ENCODE measurements at places on chromosomes 2 and 18.

- DNase-seq: no peak
Measured at GRCh38 chr2:203841654-203842053, 25.9 kb upstream of the CTLA4 start.

GRCh38 chr18:55795101-55795669 lies 207.2 kb upstream of the TCF4 start:
- no peak for DNase-seq

- DNase-seq: no peak
Measured at GRCh38 chr18:80056095-80056494, 21.9 kb downstream of the RBFA start.

- no peak for DNase-seq
Measured at GRCh38 chr2:162057426-162057825, 16.6 kb downstream of the DPP4 start.

GRCh38 chr18:78979056-78979729 lies 425 bp upstream of the SALL3 start:
- DNase-seq: no peak

GRCh38 chr2:120670371-120670770 lies 65.3 kb upstream of the GLI2 start:
- DNase-seq: no peak

- no peak for DNase-seq
Measured at GRCh38 chr2:174738841-174739240, 25.4 kb downstream of the CHRNA1 start.

DNA sequence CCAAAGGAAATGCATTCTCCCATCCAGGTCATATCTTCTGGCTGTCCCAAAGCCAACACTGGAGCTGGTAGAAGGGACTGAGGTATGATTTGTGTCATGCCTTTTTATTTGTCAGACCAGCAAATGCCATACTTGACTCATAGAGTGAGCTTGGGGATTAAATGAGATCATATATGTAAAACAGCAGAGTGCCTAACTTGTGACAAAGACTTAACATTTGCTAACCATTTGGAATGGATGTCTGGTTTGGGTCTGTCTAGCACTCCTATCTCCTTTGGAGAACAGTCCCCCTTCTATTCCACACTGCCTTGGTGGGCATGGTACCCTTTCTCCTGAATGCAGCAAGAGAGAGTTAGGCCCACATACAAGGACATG lies 128.5 kb upstream of the LGALSL start:
- no peak for DNase-seq

DNA sequence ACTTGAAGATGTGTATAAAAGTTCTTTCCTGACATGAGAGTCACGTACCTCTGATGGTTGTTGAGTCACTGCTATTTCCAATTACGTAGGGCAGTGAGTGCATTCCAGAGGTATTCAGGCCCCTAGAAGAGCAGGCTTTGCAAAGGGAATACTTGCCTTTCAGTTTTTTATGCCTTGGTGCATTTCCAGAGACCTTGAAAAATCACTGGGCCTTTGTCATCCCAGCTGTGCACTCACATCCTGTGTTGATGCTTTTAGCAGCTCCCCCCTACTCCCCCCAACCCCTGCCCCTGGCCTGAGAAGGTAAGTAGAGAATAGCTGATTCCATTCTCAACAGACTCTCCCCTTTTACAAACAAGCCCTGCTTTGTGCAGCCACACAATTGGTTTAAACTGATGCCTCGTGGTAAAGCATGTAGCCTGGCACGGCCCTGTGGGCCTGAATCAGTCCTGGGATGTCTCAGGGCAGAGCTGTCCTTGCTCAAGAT lies 174.2 kb downstream of the PRPF40A start:
- peak; percentile 46 for DNase-seq

DNA sequence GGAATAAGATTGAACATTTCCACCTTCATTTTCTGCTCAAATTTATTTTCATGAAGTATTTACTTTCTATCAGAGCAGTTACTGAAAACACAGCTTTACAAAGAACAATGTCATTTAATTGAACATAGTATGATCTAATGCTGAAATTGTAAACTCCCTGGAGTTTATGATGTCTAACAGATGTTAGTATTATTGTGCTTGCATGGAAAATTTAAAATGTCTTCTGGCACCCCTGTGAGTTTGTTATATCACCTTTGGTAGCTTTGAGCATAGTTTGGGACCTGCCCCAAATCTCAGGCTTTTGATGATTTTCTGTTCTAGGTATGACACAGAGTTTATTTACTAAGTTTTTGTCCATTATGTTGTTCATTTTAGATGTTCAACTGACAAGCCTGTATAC lies 28.1 kb downstream of the FAM171B start:
- no peak for DNase-seq

DNA sequence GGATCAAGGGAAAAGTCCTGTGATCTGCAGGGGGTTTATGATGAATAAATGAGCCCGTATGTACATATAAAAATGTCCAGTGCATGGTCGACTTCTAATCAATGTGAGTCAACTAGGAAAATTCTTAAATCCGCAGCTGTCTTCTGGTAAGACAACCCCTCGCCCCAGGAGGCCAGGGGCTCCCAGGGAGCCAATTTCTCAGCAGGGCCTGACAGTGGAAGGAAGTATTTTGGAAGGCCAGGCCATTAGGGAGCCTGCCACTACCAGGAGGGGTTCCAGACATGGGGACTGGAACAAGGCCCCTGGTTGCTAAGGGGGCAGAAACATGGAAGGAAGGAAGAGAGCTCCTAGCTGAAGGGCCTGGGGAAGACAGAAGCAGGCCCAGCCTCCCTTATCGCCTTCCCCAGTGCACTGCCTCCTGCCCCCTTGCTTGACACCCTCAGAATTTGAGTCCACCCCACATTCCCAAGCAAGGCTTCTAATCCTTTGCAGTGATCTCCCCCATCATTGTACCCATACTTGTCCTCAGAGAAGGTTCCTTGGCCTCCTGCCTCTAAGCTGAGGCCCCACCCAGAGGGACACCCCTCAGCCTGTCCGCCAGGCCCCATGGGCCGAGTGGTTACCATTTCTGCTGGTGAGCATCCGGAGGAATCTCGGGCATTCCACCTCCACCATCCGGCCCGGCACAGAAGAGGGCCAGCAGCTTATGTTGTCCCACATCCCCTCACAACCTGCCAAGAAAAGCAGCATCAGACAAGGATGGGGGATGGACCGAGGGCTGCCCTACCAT lies 45.9 kb downstream of the SCTR start:
- no peak for DNase-seq

GRCh38 chr2:9699139-9700108 lies 68.6 kb upstream of the YWHAQ start:
- no peak for DNase-seq

DNA sequence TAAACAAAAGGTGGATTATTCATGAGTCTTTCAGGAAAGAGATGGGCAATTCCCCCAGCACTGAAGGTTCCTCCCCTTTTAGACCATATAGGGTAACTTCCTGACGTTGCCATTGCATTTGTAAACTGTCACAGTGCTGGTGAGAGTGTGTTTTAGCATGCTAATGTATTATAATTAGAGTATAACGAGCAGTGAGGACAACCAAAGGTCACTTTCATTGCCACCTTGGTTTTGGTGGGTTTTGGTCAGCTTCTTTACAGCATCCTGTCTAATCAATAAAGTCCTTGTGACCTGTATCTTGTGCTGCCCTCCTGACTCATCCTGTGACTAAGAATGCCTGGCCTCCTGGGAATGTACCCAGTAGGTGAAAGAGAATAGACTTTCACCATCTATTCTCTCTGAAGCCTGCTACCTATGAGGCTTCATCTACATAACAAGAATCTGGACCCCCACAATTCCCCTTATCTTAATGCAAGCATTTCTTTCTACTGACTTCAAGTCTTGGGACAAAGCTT lies 148.7 kb downstream of the CABLES1 start:
- DNase-seq: no peak

GRCh38 chr2:236176417-236176816 lies 8.2 kb upstream of the GBX2 start:
- no peak for DNase-seq

DNA sequence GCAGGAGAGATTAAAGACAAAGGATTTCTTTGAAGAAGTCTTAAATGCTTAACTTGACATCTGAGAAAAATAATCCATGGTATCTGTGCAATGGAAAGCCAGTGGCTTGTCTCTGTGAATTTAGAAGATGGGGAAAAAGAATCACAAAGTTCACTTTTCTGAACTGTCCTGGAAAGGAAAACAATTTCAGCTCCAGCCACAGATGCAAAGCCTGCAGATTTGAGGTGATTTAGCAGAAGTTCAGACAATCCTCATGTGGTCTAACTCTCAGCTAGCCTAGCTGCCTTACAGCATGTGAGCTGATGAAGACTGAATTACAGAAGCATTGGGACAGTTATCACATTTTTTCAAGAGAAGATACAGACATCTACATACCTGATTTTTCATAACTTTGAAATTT lies 126.7 kb upstream of the ITGB6 start:
- DNase-seq: no peak

GRCh38 chr2:100702438-100703109 lies 117.4 kb upstream of the NPAS2 start:
- no peak for DNase-seq

- no peak for DNase-seq
Measured at GRCh38 chr2:85011747-85012146, 40.8 kb downstream of the KCMF1 start.

DNA sequence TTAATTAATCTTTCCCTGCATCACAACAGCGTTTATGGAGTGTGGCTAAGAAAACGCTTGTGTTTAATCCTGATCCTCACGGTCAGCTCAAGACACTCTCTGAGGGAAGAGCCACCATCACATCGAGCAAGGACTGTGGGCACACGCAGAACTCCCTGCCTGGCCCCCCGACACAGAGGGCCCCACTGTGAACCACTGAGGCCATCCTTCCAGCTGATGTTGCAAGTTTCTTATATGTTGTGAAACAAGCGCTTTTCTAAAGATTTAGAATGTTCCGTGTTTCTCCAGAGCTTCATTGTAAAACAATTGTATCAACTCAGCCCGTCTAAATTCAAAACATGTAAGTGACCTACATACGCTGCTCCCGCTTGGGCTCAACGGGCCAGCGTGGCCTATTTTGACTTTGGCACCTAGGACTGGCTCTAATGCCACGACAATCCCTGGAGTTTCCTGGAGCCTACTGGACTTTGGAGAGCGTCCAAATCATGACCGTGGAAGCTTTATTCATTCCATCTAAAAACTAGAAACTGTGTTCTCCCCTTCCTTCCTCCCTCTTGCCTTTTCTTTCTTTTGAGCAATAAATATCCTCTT lies 34.9 kb downstream of the SERPINE2 start:
- DNase-seq: no peak

- no peak for DNase-seq
Measured at GRCh38 chr2:83595121-83595690, 863.9 kb downstream of the SUCLG1 start.

- DNase-seq: no peak
Measured at GRCh38 chr2:1862608-1863280, 118.4 kb upstream of the PXDN start.

GRCh38 chr2:36478999-36479398 lies 119.0 kb downstream of the FEZ2 start:
- no peak for DNase-seq

DNA sequence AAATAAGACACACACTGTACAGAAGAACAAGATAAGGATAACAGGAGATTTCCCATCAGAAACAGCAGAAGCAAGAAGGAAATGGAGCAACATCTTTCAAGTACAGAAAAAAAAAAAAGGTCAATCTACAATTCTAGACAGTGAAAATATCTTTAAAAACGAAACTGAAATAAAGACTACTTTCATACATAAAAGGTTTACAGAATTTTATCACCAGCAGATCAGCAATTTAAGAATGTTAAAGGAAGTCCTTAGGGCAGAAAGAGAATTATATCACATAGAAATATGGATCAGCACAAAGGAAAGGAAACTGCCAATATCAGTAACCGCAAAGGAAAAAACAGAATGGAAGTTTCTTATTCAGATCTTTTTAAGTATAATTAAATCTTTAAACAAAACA lies 931.0 kb downstream of the EPHA4 start:
- no peak for DNase-seq

- DNase-seq: peak; percentile 83
Measured at GRCh38 chr2:113138428-113139322, 11.3 kb downstream of the IL1RN start.

DNA sequence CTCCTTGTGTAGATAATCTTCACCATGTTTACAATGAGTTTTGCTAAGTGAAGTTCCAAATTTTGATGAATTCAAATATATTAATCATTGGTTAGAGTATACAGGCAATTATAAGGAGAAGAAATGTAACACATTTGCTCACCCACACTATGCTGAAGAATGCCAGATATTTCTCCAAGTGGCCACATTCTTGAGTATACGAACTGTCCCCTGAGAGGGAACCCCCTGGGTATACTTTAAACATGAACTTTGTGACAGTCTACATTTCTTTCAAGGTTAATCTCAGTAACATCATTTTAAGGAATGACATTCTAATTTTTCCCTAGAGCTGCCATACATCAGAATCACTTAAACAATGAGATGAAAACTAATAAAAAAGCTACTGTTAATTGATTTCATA lies 39.8 kb upstream of the CDKL4 start:
- DNase-seq: no peak

GRCh38 chr2:31397094-31397493 lies 17.4 kb downstream of the XDH start:
- no peak for DNase-seq

GRCh38 chr2:215982465-215982875 lies 30.9 kb downstream of the MREG start:
- DNase-seq: no peak

DNA sequence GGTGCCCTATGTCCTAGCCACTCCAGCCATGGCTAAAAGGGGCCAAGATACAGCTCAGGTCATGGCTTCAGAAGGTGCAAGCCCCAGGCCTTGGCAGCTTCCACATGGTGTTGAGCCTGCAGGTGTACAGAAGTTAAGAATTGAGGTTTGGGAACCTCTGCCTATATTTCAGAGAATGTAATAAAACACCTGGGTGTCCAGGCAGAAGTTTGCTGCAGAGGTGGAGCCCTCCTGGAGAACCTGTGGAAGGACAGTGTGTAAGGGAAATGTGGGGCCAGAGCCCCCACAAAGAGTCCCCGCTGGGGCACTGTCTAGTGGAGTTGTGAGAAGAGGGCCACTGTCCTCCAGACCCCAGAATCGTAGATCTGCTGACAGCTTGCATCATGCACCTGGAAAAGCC lies 74.1 kb downstream of the SMIM21 start:
- no peak for DNase-seq

- peak; percentile 63 for DNase-seq
Measured at GRCh38 chr2:207474863-207475485, 54.8 kb upstream of the CREB1 start.
